ENCODE measurements at places on chromosomes 3 and 15.

DNA sequence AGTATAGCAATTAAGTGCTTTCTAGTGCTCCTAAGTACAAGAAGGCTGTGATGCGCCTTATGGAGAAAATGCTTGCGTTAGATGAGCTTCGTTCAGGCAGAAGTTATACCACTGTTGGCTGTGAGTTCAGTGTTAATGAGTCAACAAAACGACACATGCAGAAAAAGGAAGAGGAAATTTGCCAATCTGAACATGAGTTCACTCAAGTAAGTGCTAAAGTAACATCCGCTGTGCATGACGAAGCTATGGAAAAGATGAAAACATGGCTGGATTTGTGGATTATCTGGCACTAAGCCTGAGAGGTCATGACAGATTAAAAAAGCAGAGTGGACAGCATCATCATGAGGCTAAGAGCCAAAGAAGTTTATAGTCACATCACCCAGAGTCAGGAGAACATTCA, 36.9 kb downstream of the SH3BP5 start:
- DNase-seq, result no peak

GRCh38 chr3:17302774-17303173, 418.0 kb downstream of the PLCL2 start:
- no peak for DNase-seq

GRCh38 chr3:186775999-186776398, 7.4 kb upstream of the EIF4A2 start:
- DNase-seq, result no peak

GRCh38 chr3:123523023-123523412, 61.8 kb downstream of the HACD2 start:
- no peak for DNase-seq

DNA sequence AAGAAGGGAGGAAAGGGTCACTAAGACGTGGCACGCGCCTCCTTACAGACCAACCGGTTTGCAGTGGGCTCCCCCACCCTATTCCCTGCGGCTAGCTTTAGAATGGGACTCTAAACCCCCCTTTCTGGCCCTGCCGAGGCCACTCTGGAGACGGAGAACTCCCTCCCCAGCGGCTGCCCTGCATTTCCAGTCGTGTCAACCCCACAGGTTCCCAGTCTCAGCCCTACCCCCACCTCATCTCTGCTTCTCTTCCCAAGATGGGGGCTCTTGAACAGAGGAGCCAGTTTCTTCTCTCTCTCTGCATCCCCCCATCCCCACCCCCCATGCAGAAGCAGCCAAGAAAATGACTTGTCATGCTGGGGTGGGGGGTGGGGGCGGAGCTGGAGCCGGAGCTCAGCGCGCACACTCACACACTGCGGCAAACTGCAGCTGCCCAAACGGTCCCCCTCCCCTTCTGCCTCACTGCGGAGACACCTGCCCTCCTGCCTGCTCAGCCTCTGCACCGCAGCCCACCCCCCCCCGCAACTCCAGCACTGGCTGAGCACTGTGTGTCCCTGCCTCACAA, 871 bp downstream of the MAP1A start:
- no peak for DNase-seq

DNA sequence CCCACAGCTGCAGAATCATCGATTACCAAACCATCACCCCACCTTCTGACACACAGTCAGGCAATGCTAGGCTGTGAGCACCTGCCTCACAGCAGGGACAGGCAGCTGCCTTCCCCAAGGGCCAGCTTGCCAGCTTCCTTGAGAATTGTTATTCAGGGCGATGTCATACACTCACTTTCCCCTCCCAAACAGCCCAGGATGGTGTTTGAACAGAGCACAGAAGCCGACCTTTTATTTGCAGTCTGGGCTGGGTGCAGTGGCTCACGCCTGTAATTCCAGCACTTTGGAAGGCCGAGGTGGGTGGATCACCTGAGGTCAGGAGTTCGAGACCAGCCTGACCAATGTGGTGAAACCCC, 84.5 kb upstream of the HERC1 start:
- no peak for DNase-seq

- DNase-seq, result no peak
Observed at GRCh38 chr15:75761446-75762356, 49.1 kb upstream of the CSPG4 start.

DNA sequence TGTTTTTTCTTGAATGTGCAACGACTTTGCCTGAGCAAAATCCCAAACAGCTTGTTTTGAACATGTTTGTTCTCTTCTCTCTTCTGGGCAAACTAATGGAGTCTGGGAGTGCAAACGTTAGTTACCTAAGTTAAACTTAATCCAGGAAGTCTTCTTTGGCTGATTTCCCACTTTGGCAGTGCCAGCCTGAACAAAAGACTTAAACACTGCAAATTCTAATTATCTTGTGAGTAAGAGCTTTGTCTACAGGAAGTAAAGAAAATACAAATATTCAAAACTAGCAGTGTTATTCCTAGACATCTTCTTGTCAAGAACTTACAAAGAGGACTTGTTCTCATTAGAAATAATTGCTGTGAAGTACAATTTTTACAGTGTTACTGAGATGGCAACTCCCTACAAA, 16.7 kb upstream of the DENND6A start:
- no peak for DNase-seq

DNA sequence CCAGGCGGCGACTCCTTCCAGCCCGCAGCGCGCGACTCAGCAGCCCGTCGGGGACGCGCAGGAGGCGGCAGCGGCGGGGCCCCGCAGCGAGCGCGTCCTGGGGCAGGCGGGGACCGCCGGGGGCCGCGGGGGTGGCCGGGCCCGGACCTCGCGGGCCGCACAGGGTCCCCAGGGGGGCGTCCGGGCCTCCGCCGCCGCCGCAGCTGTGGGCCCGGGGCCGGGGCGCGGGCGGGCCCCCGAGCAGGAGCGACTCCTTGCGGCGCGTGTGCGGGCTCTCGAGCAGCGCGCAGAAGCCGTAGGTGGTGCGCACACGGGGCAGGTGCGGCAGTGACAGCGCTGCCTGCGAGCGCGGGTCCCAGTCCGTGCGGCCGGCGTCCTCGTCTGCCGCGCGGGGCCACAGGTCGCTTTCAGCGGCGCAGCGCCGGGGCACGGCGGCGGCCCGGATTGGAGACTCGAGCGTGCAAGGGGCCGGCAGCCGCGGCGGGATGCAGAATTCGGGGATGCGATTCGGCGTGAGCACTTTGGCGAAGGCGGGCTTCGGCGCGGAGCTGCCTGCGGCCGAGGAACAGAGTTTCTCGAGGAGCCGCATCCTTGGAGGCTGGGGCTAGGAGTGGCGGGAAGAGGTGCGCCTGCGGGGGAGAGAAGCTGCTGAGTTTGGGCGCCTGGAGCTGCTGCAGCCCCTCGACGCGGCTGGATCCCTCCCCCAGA, 535 bp downstream of the C2CD4B start:
- no peak for DNase-seq

Data from stimulated activated CD8-positive, alpha-beta memory T cell treated with anti-CD3 and anti-CD28 coated beads, Interleukin-4, amount 100 ng/mL, for 24 hours (primary cell).